ENCODE measurements at places on chromosomes 4 and X.

GRCh38 chrX:70087857-70088630 is 25.8 kb downstream of the OTUD6A start:
- DNase-seq: peak; percentile 42

- no peak for DNase-seq
Measured at GRCh38 chr4:108498925-108499324, 121.5 kb upstream of the RPL34 start.

DNA sequence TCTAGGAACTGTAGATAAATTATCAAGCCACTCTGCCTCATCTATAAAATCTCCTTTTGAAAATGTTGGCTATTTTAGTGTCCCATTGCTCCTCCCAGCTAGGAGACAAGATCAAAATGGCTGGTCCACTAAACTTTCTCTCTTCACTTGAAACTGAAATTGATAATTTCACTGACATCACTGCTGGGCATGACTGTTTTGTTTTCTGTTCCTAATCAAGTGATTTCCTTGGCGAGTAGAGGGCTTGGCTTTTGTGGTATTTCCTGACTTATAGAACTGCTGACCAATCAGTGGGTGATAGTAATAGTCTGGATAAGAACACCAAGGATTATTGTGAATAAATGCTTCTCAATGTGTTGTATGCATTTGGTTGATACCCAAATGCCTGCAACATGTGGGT is 2152.9 kb downstream of the ARAP2 start:
- peak; percentile 10 for DNase-seq

- DNase-seq: peak; percentile 55
Measured at GRCh38 chr4:5874811-5875449, 18.0 kb downstream of the CRMP1 start.

GRCh38 chrX:40064055-40064597 is 33.6 kb downstream of the BCOR start:
- no peak for DNase-seq

DNA sequence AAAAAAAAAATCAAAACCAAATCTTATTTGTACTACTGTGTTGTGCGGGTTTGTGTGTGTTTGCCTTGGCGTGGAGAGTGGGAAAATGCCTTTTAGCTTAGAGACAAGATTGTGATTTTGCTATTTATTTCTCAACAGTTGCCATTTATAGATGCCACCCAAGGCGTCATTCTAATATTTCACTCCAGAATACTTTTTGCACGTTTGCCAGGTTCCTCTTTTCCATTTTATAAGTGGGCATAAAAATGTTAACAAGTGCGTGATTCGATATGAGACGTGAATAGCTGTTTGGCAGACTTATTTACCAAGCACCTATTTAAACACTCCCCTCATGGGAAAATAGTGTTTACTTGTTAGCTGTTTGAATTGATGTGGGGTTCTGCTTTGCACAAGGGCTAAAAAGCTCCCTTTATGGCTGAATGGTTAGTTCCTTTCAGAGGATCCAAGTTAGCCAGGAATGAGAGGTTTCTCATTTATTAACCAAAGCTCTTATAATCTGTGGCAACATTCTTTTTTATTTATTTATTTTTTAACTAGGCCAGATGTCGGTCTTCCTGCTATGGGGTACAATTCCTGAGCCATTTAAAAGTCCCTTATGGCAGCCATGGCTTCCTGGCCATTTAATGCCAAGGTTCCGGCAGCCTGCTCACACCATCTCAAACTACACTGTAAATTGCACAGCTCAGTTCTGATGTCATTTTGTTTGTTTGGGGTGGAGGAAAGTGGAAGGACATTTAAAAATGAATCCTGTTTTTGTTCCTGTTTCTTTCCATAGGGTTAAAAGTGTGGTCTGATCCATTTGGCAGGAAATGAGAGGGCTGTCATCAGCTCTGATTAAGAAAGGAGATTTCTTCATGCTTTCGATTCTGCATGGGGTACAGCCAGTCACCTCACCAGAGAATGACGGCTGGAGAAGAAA is 14.6 kb downstream of the SMIM20 start:
- DNase-seq: peak; percentile 83

Measured in fibroblast of upper back skin (primary cell).